AG09309 (cell line): ENCODE measurements at places on chromosomes 1 and 21.

DNA sequence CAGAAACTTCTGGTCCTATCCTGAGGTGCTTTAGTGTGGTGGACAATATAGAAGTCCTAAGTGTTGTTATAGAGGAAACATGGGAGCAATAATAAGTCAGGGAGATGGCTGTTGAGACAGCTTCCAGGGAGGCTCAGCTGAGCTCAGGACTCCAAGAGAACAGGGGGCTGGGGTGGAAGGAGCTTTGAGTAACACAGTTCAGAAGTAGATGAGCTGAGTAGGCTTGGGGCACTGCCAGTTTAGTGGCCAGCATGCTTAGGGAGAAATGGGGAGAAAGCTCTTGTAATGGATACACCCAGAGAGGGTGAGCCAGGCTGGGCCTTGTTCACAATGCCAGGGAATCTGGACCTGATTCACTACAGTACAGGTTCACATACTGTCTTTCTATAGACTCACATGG, 201.6 kb downstream of the DAB1 start:
- no peak for DNase-seq

GRCh38 chr1:170682169-170682568, 18.2 kb downstream of the PRRX1 start:
- DNase-seq: no peak

DNA sequence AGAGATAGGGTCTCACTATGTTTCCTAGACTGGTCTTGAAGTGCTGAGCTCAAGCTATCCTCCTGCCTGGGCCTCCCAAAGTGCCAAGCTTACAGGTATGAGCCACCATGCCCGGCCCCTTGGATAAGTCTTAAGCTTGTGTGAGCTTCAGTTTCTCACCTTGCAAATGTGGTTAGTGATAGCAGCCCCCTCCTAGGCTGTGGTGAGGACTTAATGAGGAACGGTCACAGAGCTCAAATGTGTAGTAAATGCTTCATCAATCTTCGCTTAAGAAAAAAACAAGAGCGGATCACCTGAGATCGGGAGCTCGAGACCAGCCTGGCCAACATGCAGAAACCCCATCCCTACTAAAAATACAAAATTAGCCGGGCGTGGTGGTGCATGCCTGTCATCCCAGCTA, 3.0 kb downstream of the CNR2 start:
- no peak for DNase-seq

GRCh38 chr1:51268634-51269033, 32.6 kb downstream of the RNF11 start:
- DNase-seq: no peak

DNA sequence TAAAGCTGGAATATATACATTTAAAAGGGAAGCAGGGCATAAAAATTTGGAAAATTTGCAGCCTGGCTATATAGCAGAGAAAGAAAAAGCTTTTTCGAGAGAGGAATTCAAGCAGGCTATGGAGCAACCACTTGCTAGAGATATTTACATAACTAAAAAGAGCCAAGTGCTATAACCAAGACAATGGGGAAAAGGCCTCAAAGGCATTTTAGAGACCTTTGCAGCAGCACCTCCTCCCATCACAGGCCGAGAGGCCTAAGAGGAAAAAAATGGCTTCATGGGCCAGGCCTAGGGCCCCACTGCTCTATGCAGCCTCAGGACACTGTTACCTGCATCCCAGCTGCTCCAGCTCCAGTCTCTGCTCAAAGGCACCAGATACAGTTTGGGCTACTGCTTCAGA, 37.0 kb downstream of the CAPN9 start:
- no peak for DNase-seq

- DNase-seq: no peak
Measured at GRCh38 chr1:53295726-53296116, 32.1 kb downstream of the LRP8 start.

DNA sequence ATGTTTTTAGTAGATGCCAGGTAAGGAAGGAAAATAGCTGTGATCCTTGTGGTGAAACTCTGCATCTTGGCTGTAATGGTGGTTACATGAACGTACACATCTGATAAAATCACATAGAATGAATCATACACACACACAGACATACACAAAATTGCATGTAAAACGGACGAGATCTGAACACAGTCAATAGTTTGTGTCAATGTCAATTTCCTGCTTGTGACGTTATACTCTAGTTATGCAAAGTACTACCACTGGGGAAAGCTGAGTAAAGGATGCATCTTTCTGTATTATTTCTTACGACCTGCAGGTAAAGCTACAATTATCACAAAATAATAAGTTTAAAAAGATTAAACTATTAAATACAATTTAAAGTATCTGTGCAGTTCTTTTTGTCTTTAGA, 493.7 kb upstream of the ZP4 start:
- no peak for DNase-seq

DNA sequence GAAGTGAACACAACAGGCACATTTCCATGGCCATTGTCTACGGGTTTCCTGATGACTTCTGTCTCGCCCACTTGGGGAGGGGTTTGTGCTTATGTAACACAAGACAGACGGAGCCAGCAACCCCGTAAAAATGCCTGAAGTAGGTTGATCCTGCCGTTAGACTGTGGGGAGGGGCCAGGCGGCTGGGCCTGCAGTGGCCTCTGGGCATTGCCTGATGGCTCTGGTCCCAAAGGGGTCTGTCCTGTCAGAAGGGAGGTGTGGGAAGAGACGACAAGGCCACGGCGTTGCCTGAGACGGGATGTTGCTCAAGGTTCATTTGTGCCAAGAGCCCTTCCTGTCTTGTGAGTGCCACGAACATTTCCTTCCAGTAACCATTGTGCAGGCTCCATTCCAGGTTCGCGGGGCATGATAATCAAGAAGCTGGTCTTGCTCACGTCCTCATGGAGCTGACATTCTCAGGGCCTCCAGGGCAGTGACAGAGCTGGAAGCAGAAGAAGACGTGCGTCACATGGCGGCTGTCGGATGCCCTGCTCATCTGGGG, 44.7 kb downstream of the ABCG1 start:
- DNase-seq: no peak

- DNase-seq: no peak
Measured at GRCh38 chr1:84855168-84855567, 37.8 kb downstream of the LPAR3 start.

DNA sequence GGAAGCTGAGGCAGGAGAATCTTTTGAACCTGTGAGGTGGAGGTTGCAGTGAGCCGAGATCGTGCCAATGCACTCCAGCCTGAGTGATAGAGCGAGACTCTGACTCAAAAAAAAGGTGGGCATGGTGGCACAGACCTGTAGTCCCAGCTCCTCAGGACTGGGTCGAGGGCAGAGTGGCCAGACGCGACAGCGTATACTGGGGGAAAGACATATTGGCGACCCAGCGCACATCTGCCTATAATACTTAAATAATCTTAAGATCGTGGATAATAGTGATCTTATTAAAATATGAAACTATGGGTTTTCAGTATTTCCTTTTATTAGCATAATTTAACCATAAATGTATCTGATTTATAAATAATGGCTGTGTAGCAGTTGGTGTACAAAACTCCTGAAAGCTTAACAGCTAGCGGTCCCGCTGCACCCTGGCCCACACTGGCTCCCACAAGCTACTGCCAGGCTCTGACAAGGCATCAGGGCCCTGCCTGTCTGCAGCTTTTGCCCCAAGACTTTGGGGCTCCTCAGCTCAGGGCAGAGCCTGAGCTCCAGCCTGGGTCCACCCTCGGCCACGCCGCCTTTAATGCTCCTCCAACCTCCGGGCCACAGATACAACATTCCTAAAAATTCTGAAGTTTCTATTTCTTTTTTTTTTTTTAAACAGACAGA, 2.7 kb upstream of the AURKAIP1 start:
- DNase-seq: no peak

- DNase-seq: no peak
Measured at GRCh38 chr1:58884706-58885661, 101.1 kb upstream of the JUN start.
